Naive B cell (primary cell): ENCODE measurements at places on chromosomes 12 and 14. TPM values are rescaled to one million over a fixed set of nuclear protein-coding genes. Genes with fewer than 3 reads are reported as not detected.

- DNase-seq = no peak
Measured at GRCh38 chr14:76763096-76764041, 2.1 kb downstream of the VASH1 start.

DNA sequence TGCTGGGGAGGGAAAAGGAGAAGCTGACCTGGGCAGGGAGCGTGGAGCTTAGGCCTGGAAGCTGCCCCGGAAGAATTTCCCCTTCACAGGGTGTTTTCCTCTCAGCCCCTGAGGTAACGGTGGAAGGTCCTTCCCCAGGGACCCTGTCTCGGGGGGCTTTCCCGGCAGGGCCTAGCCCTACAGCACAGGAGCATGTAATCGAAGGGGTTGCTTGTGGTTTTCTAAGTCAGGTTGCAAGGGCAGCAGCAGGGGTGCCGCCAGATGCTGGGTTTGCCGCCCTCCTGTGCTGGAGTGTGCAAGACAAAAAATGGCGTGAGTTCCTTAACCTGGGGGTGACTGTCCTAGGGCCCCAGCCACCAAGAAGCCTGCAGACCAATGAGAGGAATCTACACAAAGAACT lies 1.6 kb upstream of the KRT74 start:
- DNase-seq = no peak

DNA sequence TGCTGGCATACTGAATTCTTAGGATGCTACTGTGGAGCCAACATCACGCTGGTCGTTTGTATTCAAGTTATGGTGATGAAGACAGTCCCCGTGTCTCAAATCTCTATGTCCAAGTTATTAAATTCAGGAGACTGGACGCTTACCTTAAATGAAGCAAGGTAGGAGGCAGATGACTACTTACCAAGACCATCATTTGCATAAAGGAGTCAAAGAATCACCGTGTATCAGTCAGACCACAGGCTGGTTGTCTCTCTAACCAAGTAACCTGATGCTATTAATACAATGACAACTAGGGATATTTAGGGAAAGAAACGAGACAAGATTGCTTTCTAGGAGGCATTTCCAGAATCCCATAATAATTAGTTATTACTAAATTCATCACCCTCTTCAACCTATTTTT lies 78.1 kb upstream of the FRMD6 start:
- no peak for DNase-seq

Gene KRT8
- not detected for polyA plus RNA-seq

- DNase-seq = no peak
Measured at GRCh38 chr12:386651-387050, 2.5 kb downstream of the KDM5A start.

- no peak for DNase-seq
Measured at GRCh38 chr12:4214877-4215228, 58.7 kb upstream of the CCND2 start.

DNA sequence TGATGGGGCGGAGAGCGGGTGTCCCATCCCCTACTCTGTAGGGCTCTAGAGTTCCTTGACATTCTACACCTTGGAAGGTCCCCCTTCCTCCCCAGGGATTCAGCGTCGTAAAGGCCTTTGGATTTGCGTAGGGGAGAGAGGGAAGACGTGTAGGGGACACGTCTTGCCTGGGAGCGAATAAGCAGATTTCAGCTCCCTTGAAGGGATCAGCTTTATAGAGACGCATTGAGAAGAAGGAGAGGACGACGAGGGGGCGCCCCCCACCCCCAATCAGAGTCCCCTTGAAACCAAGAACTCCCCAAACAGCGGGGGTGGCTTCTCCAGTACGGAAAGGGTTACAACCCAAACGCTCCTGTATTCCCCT lies 324 bp downstream of the CALCOCO1 start:
- no peak for DNase-seq

GRCh38 chr12:49881415-49882247 lies 22.1 kb downstream of the FAIM2 start:
- no peak for DNase-seq

DNA sequence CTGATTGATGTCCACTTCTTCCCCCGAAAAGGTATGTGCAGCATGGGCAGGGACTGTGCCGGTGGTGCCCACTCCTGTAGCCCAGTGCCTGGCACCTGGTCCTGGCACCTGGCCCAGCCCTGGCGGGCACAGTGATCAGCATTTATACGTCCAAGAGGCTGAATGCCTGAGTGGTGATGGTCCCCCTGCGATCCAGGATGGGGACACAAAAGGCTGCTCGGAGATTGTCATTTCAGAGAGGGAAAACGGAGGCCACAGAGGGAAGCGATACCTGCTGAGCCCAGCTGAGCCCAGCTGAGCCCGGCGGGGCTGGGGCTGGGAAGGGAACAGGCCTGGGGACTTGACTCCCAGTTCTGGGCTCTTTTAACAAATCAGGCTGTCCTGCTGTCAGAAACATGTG lies 55.8 kb downstream of the PRIMA1 start:
- DNase-seq = no peak

Gene STYK1
- polyA plus RNA-seq = not detected

Gene POTEM
- polyA plus RNA-seq = not detected

Gene MMAB
- polyA plus RNA-seq = 37.6 TPM

Gene MGP
- 0.29 TPM for polyA plus RNA-seq

Gene CAPZA3
- not detected for polyA plus RNA-seq

- no peak for DNase-seq
Measured at GRCh38 chr14:24377126-24377525, 9.1 kb downstream of the NFATC4 start.

Gene MAPK1IP1L
- polyA plus RNA-seq = 118 TPM

DNA sequence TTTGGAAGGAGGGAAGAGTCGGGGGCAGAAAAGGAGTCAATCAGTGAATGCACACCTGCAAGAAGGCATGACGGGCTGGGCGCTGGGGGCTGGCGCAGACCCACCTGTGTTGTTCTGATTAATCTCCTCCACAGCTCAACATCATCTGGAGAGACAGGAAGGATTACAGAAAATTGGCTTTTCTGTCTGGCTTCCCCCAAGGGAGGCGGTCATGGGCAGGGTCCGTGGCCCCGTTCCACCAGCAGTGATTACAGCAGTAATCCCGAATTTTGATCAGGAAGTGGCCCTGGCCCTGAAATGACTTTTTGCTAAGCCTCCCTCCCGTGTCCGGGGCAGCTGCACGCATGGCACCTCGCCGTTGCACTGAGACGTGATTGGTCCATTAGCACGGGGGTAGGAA lies 24.4 kb upstream of the GALNT9 start:
- DNase-seq = no peak

Gene AQP5
- not detected for polyA plus RNA-seq

DNA sequence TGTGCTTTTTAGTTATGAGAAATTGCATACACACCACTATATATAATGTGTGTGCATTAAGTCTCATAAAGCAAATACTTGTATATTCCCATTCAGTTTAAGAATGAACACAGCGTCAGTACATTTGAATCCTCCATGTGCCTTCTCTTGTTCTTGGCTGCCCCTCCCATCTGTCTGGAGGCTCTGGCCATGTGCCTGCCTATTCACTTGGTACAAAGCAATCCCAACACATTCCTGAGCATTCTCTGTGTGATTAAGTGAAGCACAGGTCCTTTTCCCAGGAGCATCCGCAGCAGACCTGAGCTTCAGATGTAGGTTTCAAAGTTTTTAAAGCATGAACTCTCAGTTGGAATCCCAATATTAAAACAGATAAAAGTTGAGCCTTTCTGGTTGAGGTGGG lies 58.7 kb downstream of the POLR3B start:
- no peak for DNase-seq

Gene ACADS
- 3.4 TPM for polyA plus RNA-seq

DNA sequence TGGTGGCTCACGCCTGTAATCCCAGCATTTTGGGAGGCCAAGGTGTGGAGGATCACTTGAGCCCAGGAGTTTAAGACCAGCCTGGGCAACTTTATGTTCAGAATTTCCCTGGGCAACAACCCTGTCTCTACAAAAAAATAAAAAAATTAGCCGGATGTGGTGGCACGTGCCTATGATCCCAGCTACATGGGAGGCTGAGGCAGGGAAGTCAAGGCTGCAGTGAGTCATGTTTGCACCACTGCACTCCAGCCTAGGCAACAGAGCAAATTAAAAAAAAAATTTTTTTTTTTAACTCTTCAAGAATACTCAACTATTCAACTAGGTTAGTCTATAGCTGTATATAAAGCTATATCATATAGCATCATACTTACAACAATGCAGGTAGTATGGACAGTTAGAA lies 113.0 kb downstream of the RALGAPA1 start:
- no peak for DNase-seq

- no peak for DNase-seq
Measured at GRCh38 chr12:117370588-117370987, 9.2 kb upstream of the NOS1 start.

DNA sequence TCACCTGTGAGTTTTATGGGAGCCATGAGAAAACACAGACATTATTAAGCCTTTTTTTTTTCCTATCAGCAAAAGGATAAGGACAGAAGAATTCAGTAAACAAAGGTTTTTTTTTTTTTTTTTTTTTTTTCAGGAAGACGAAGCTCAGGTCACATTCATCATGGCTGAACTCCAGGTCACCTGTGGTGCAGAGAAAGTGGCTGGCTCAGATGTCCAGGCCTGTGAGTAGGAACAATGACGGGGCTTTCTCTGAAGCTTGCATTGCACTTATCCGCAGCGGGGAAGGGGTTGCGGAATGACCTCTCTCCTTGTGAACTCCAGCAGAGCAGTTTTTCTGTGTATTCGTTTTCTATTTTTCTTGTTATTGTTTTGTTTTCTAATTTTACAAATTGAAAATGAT lies 759.6 kb upstream of the TMEM132C start:
- DNase-seq = no peak

Gene EIF2S3B
- 0.71 TPM for polyA plus RNA-seq

GRCh38 chr14:61051051-61051450 lies 70.0 kb downstream of the SLC38A6 start:
- no peak for DNase-seq

DNA sequence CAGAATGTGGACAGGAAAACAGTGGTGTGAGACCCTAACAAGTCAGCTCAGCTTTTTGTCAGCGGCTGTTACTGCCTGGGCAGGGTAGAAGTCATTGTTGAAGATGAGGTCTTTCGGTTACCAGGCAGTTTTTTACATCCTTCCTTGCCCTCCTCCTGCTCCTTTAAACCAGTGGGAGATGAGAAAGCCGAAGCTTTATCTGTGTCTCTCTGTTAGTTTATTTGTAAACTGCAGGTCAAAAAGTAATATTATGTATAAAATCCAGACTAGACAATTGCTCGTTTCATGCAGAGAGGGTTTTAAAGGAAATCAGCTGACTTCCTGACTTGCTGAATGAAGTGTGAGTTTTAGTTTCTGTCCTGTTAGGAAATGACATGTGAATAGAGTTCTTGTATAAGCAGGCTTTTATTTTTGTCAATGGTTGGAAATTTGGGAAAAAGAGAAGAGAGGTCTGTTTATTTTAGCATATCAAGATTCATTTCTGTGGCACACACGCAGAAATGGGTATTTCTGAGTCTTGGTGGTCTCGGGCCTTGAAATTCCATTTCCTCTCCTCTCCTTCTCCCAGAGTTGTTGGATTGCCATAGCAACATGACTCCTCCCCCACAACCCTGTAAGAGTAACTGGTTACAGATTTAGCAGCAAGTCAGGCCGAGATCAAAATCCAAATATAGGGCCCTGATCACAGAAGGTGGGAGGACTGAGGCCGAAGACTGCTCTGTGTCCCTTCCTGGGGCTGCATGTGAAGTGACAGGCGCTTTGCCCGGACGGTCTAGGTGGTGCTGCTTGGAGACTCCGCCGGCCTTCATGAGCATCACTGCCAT lies 60.8 kb downstream of the SAMD4A start:
- peak; percentile 53 for DNase-seq

Gene CCDC88C
- polyA plus RNA-seq = 20.5 TPM

GRCh38 chr14:65877624-65878023 lies 465.1 kb downstream of the FUT8 start:
- no peak for DNase-seq

GRCh38 chr14:90522571-90523191 lies 125.9 kb downstream of the CALM1 start:
- no peak for DNase-seq

- no peak for DNase-seq
Measured at GRCh38 chr12:63521706-63522105, 146.6 kb downstream of the DPY19L2 start.

DNA sequence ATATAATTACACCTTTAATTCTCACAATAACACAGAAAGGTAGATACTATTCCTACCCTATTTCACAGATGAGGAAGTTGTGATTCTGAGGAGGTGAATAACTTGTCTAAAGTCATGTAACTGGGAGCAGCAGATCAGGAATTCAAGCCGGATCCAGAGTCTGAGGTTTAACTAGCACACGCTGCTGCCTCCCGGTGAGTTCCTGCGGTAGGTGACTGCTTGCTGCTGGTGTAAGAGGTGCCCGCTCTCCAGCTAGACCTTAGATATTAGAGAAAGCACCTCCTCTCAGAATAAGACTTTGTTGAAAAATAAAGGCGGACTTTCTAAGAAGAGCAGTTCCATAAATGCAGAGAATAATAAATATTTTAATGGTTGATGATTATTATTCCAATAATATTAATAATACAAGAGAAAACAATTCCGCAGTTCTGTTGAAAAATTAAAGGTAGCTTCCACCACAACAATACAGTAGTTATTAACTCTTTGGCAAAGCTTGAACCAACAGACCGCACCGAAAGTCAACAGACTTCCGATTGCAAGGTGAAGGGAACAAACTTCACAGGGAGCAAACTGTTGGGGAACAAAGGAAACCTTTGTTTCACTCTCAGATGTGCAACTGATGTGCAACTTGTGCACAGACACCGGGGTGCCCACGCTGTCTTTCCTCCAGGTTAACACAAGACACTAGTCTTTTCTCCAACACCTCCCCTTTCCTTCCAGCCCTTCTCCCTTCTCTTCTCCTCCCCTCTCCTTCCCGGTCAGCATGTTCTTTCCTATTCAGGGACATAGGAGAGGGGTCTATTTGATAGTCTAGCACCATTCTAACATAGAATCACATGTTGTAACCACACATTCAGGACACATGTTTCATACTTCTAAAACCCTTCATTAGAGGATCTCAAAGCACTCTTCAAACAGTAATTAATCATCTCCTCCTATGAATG lies 73.2 kb upstream of the EGLN3 start:
- no peak for DNase-seq

GRCh38 chr12:132413931-132414588 lies 75.9 kb upstream of the FBRSL1 start:
- DNase-seq = no peak

Gene KITLG
- polyA plus RNA-seq = not detected

Gene MPHOSPH9
- polyA plus RNA-seq = 30.1 TPM

DNA sequence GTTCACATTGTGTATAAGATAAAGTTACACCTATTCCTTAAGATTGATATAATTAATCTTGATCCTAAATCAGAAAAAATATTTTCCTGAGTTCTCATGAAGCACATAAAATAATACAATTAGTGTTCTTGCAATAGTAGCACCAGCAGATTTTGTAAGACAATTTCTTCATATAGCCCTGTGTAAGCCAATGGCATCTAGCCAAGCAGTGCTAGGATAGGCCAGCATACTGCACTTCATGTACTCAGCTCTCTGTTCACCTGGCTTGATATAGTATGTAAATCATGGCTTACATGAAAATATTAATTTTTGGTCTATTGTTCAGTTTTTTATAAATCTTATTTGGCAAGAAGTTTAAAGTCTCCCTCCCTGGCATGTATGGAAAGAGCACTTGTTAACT lies 1.9 kb downstream of the KLRF2 start:
- DNase-seq = no peak

- DNase-seq = no peak
Measured at GRCh38 chr12:22670762-22671161, 45.8 kb downstream of the ETNK1 start.

Gene MIPOL1
- polyA plus RNA-seq = not detected

GRCh38 chr14:93520053-93520607 lies 89.4 kb downstream of the UNC79 start:
- DNase-seq = no peak

Gene BLTP3B
- polyA plus RNA-seq = 31.8 TPM
